CD4-positive, alpha-beta T cell treated with Interleukin-12 subunit alpha and Interleukin-12 subunit beta, for 1 hour (primary cell): ENCODE measurements at places on chromosomes 11 and 22.

- no peak for DNase-seq
These were observed 243.7 kb downstream of the TTC28 start for GRCh38 chr22:28435982-28436381.

DNA sequence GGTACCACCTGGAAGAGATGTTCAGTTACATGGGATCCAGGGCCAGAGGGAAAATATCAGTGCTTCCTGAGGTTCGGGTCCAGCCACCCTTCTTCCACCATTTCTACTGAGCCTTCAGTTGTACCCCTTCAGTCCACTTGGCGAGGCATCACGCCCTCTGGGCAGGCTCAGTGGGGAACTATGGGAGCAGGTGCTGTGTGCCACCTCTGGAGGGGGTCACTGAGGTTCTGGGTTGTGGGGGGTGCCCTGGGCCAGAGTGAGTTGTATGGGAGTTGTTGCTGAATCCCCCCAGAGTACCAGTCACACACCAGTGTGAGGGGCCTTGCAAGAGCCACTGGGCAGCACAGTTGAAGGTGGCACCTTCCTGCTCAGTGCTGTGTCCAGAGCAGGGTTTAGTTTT, 2.7 kb upstream of the SREBF2 start:
- DNase-seq, result peak; percentile 29

DNA sequence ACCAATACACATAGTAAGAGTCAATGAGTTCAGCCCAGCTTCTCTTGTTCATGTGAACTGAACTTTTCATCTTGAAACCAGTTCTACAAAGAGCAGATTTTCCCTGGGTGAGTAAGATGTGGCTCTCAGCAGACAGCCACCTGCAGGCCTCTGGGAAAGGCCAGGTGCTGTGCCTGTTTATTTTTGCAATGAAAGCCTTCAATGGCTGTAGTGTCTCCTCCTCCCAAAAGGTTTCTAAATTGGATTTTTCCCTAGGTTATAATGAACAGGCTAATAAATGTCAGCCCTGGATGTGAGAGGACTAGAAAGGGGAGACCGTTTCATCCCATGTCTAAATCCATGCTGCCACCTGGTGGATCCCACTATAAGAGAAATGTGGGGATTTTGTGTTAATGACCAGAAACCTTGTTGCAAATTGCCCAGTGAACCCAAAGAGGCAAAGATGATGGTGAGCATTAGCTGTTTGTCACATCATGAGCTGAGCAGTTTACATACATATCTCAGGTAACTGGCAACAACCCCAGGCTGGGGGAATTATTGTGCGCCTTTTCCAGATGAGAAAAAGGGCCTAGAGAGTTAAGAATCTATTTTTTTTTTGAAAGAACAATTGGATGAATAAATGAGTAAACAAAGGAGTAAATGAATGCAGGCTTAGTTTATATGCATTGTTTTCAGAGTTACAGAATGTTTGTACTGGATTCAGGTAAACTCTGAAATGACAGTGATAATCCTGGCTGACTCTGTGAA, 12.7 kb downstream of the C11orf91 start:
- DNase-seq, result no peak

- no peak for DNase-seq
These were observed 683 bp upstream of the SYTL2 start for GRCh38 chr11:85811624-85812023.

DNA sequence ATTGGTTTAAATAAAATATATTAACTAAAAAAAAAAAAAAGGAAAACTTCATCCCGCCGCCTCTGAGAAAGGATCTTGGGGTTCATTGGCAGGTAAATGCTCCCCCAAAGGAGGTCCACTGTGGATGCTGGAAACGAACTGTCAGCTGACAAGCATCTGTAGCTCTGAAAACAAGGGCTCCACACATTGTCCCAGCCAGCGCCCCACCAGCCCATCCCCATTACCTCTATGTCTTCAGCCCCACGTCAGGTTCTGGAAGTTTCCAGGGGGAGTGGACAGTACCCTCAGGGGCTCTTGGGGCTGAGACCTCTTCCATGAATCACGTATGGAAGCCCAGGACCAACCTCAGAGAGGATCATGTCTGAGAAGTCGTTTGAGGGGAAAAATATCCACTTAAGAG, 66.4 kb upstream of the WNT7B start:
- no peak for DNase-seq

DNA sequence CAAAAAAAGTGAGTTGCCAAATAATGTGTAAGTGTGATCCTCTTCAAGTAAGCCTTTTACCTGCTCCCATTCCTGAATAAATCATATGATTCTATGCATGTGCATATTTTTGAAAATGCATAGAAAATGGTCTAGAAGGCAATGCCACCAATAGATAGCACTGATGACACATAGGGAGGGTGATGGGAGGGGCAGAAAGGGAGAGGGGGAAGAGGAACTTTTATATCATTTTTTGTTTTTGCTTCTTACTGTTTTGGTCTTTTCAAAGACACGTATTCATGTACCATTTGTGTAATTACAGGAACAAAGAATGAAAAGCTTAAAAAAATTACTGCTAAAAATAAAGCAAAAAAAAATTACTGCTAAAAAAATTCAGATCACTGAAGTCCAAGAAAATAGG, 60.8 kb downstream of the C11orf58 start:
- DNase-seq, result no peak

- no peak for DNase-seq
These were observed 198.1 kb upstream of the SEZ6L start for GRCh38 chr22:25970999-25971811.

DNA sequence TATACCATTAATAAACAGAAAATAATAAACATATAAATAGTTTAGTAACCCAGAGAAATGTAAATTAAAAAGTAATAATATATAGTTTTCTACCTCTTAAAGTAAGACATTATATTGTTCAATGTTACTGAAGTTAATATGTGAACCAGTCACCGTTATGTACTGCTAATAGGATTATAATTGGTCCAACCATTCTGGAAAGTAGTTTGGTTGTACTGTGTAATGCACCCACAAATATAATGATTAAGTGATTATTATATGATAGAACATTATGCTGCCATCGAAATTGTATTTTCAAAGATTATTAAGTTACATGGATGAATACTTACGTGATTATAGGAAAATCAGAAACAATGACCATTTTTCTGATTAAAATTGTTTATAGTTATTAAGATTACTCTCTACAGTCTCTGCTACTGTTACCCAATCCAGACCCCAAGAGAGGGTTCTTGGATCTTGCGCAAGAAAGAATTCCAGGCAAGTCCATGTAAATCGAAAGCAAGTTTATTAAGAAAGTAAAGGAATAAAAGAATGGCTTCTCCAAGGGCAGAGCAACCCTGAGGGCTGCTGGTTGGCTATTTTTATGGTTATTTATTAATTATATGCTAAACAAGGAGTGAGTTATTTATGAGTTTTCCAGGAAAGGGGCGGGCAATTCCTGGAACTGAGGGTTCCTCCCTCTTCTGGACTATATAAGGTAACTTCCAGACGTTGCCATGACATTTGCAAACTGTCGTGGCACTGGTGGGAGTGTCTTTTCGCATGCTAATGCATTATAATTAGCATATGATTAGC, 50.1 kb downstream of the ACER3 start:
- DNase-seq, result no peak
